ENCODE measurements at places on chromosomes 7 and 10. TPM values are rescaled to one million over a fixed set of nuclear protein-coding genes. Genes with fewer than 3 reads are reported as not detected.

DNA sequence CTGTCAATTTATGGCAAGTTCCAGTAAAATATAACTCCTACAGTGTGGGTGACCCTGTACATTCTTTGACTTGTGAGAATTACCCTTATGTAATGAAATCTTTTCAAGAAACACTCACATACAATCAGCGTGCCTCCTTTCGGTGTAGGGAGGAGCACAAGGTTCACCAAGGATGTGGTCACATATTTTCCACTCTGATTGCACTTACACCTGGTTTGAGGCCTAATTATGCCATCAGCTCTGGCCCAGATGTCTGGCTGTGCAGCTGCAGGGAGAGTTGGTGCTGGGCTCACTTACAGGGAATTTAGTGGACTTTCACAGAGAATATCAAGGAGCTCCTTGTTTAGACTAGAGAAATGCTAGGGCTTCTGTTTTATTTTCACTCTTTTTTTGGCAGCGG lies 146.0 kb upstream of the STEAP4 start:
- no peak for ATAC-seq

DNA sequence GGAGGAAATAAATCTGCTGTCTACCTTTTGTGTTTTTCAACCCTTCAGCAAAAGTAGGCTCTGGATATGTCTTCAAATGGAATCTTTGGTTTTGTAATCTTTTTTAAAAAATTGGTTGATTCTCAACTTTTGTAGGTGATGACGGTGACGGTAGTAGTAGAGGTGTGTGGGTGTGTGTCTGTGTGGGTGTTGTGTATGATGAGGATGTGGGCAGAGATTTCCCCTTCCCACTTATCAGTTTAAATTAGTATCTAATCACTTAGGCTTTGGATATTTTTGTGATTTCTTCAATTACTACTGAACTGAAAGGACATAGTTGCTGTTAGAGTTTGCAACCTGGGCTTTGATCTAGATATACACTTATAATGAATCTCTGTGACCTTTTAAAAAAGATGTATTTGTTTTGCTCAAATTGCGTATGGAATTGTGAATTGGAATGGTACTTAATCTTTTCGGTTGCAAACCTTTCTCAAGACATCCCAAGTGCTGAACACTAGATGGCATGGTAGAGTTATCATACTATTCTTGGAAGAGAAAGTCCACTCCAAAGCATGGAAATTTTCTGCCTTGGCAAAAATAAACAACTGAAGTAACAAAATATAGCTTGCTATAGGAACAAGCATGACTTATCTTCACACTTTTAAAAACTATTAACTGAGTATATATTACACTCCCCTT lies 51.9 kb upstream of the A1CF start:
- no peak for ATAC-seq

- no peak for ATAC-seq
These were observed 125.7 kb upstream of the CDK1 start for GRCh38 chr10:60652628-60653027.

- ATAC-seq, result no peak
These were observed 9.6 kb downstream of the ELMO1 start for GRCh38 chr7:37438906-37439652.

GRCh38 chr7:151313857-151314256 lies 27.8 kb upstream of the NUB1 start:
- peak; percentile 68 for ATAC-seq

CYP3A7 gene
- not detected for total RNA-seq

LRRTM3 gene
- total RNA-seq, result not detected

TET1 gene
- total RNA-seq, result 7.2 TPM

All from gastroesophageal sphincter (tissue), 4 donors.